ENCODE measurements at places on chromosomes 12 and 14.

DNA sequence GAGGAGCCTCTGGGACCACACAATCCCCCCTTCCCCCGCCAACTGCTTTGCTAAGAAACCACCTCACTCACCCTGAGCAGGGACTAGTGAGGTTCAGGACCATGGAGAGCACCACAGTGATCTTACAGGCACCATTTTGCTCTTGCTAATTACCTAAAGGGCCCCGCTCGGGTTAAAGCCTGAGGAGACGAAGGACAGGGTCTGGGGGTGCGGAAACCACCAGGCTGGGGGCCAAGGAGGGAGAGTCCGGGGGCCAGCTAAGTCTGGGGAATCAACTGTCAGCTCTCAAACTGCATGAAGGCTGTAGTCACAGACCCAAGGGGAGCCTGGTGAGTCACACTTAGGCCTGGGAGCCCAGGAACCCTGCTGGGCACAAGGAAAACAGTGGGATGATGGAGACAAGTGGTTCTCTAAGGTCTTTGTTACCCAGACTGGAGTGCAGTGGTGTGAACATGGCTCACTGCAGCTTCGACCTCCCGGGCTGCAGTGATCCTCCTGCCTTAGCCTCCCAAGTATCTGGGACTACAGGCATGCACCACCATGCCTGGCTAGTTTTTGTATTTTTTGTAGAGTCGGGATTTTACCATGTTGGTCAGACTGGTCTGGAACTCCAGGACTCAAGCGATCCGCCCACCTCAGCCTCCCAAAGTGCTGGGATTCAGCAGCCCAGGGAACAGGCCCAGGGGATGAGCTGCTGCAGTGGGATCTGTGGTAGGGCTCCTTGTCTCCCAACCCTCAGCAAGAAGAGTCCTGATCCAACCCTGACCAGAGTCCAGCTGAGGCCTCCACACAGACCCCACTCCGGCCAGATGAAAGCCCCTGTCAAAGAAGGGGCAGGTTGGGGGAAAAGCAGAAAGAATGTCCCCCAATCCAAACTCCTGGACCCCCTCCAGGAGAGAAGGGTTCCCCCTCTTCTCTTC lies 98.8 kb downstream of the CALM1 start:
- peak; percentile 13 for DNase-seq

- no peak for DNase-seq
Observed at GRCh38 chr12:130651188-130651959, 64.7 kb downstream of the RIMBP2 start.

DNA sequence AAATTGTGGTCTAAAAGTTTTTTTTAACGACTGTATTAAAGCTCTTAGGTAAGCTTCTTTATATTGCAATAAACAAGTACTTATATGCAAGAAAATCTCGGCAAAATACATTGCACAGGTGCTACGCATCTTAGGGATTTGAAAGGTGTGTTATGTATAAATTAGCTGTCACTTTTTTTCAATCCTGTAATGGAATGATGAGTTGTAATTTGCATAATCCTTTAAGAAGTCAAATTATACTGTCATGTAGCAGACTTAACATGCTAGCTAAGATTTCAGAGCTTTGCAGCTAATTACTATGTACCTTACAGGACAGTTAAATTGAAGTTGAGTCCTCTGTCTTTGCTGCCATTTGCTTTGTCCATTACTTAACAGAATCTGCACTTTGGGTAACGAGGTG lies 117.5 kb downstream of the NPAS3 start:
- no peak for DNase-seq

DNA sequence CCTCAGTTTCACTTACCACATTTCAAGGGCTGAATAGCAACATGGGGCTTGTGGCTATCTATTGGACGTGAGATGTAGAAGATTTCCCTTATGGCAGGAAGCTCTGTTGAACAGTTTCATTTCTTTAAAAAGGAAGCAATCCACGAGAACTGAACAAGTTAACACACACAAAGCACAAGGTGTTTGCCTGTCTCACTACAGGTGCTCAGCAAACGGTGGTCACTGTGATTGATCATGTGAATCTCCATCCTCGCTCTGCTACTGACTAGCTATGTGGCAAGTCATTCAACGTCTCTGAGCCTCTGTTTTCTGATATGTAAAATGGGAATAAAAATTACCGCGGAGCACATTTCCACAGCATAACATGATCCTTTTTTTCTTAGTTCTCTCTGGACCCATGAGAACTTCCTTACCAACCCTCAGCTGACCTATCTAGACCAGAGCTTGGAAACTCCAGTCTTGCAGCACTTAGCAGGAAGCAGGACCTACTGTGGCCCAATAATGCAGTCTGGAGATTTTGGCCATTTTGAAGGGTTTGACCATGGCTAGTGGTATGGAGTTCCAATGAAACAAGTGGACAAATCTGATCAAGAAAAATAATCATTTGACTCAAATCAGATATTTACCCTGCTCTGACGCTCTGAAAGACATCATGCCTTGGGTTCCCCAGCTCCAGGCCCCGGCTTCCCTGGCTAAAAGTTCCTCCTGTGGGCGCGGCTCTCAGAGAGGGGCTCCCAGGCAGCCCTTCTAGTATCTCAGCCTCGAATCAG lies 278.8 kb downstream of the ZFP36L1 start:
- no peak for DNase-seq

DNA sequence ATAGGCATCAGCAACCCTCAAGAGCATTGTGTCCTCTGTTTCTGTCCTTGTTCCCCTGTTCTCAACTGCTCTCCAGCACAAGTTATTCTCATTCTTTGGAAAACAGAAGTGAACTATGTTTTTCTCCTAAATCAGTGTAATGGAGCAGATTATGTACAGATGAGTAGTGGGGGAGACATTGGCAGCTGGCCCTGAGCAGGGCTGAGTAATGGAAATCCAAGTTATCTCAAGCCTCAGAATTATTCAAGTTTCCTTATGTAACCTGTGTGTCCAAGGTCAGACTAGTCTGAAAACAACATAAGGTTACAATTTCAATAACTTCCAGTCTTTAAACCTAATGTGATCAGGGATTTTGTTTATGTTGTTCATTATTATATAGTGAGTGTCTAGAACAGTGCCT lies 116.1 kb upstream of the FUT8 start:
- DNase-seq = no peak

GRCh38 chr14:70842851-70843462 lies 33.6 kb upstream of the MAP3K9 start:
- no peak for DNase-seq
